ENCODE measurements at places on chromosomes 16 and 17.

DNA sequence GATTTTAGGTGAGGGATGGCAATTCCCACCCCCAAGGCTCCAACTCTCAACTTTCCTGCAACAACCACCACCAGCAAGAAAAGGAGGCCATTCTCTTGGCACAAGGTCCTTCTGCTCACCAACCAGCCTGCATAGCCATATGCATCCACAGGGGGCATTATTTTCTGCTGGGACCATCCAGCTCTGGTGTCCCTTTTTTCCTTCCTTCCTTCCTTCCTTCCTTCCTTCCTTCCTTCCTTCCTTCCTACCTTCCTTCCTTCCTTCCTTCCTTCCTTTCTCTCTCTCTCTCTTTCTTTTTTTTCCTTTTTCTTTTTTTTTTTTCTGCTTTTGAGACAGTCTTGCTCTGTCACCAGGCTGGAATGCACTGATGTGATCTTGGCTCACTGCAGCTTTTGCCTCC lies 21.1 kb upstream of the COX10 start:
- DNase-seq: peak; percentile 12

GRCh38 chr17:28961391-28961790 lies 10.1 kb upstream of the PHF12 start:
- DNase-seq: no peak

GRCh38 chr17:46774108-46774737 lies 44.3 kb downstream of the WNT3 start:
- DNase-seq: no peak

DNA sequence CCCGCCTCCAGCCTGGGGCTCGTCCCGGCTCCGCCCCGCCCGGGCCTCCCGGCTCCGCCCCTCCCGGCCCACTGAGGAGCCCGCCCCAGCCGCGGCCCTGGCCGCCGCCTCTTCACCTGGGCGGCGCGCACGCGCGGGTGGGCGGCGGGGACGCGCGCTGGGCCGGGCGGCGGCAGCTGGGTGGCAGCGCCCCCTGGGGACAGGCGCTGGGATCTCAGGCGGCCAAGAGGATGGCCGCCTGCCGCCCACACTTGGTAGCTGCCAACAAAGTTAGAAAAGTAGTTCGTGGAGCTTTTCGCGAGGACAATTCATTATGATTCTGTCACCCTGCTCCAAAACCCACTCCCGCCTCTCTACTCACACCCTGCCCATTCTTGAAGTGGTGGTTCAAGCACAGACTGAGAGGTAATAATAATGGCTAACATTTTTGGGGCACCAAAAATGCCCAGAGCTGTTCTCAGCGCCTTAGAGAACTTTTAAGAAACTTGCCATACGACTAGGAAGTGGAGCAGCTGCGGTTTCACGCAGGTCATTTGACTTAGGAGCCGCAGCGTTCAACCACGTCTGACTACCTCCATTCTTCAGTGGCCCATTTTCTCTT lies 340 bp upstream of the MYO1D start:
- peak; percentile 94 for DNase-seq

DNA sequence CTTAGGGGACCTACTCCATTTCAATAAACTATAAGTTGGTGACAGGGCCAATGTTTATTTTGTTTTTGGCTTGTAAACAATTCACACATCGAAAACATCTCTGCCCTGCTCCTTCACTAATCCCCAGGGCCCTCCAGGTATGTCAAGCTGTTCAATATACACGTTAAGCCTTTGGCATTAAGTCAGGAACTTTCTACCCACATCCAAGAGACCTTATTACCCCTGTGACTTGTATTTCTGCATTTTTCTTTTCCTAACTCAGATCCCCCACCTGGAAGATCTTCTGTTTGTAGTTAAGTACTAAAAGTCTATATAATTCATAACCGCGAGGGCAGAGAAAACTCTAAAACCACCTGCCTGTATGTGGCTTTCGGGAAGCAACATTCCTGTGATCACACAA lies 106.8 kb upstream of the AXIN2 start:
- no peak for DNase-seq

- DNase-seq: no peak
These were observed 7.7 kb upstream of the PECAM1 start for GRCh38 chr17:64398320-64398719.

DNA sequence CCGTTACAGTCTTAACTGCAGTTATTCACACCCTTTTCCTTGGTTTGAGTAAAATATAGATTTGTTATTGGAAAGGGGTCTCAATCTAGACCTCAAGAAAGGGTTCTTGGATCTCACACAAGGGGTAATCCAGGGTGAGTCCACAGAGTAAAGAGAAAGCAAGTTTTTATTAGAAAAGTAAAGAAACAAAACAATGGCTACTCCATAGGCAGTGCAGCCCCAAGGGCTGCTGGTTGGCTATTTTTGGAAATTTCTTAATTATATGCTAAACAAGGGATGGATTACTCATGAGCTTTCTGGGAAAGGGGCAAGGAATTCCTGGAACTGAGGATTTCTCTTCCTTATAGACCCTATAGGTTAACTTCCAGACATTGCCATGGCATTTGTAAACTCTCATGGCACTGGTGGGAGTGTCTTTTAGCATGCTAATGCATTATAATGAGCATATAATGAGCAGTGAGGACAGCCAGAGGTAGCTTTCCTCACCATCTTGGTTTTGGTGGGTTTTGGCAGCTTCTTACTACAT lies 24.5 kb upstream of the MILR1 start:
- no peak for DNase-seq

- DNase-seq: no peak
These were observed 38.8 kb downstream of the SCPEP1 start for GRCh38 chr17:57016764-57017116.

DNA sequence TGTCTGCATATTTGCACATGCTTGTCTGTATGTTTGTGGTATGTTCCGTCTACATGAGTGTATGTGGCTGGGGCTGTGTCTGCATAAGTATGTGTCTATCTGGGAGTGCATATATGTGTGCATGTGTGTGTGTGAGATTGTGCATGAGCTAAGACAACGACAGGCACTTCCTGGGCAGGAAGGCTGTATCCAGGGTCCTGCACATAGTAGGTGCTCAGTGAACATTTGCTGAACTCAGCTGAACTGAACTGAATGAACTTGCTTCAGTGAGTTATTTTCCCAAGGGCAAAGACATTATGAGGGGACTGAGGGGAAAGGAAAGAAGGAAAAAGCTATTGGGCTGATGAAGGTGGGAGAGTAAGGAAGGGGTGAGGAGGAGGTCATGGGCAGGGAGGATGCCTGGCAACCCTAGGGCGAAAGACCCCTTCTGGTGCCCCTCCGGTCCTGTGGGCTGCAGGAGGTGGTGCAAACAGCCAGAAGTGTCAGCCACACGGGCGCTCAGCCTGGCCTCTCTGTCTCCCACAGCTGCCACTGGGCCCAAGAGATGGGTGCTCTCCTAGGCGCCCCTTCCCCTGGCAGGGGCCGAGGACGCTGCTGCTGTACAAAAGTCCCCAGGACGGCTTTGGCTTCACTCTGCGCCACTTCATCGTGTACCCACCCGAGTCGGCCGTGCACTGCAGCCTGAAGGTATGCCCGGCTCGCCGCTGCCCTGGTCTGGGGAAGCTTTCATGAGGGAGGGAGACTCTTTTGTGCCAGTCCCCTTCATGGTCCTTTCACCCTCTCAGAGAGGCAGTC lies 29.5 kb downstream of the ARHGAP23 start:
- no peak for DNase-seq

DNA sequence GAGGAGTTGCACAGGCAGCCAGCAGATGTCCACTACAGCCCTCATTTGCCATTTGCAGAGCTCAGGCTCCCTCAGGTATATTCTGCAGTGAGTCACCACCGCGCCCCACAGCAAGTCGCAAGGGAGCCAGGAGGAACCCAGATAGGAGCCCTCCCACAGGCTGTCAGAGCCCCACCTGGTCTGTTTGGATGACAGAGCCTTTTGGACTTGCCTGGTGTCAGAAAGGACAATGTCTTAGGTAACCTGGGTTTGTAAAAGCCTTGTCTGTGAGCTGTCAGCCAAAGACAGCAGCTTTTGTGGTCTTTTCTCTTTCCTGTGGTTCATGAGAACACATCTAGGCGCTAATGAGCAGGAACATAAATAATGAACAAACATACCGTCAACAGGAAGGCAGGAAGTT lies 70.9 kb downstream of the GNAO1 start:
- DNase-seq: peak; percentile 72

DNA sequence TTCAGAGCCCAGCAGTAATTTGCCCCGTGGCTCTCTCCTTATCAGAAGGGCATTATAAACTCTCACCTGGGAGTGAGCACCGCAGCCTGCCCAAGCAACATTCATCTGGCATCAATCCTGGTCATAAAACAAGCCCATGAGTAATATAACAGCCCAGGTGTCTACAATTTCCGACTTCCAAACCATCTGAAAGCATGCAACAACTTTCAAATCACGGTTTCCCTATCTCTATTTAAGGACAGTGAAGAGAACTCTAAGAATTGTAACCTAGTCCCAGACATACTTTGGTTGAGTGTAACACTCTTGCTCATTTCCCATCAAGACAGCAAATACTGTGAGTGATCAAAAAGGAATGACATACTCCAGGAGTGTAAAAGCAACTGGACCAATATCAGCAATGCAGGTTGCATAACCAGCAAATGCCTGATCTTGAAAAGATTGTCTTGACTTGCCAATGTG lies 487.4 kb upstream of the SOX9 start:
- DNase-seq: no peak

- DNase-seq: no peak
These were observed 36.6 kb downstream of the KIAA0513 start for GRCh38 chr16:85064186-85064585.

DNA sequence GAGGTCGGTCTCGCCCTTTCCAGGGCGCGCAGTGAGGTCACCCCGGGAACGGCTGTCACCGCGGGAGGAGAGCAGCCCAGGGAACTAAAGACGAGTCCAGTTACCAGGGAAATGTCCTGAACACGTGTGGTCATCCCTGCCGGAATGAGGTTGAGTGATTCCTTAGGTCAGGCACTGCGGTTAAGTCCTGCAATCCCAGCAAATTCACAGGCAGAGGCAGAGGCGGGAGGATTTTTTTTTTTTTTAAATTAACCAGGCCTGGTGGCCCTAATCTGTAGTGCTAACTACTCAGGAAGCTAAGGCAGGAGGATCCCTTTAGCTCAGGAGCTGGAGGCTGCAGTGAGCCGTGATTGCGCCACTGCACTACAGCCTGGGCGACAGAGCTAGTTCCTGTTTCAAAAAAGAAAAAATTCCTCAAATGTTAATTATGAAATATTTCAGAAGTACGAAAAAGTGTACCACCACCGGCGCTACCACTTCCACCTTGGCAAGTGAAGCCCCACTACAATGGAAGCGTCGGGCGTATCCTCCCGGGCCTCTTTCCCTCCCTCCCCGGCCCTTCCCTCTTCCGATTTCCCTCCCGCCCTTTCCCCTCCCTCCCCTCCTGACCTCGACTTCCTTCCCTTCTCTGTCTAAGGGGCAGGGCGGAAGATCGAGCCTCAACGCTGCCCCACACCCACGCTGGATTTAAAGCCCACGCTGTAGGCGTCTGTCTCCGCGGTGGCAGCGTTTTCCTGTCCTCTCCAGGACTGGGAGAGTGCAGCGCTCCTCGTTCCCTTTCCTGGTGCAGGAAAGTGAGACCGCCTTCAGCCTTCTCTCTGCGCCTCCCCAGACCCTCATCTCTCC lies 27.3 kb downstream of the SLFN11 start:
- DNase-seq: peak; percentile 48

GRCh38 chr17:51869387-51869786 lies 289.1 kb downstream of the CA10 start:
- no peak for DNase-seq

GRCh38 chr16:87153326-87153725 lies 163.9 kb downstream of the C16orf95 start:
- no peak for DNase-seq

DNA sequence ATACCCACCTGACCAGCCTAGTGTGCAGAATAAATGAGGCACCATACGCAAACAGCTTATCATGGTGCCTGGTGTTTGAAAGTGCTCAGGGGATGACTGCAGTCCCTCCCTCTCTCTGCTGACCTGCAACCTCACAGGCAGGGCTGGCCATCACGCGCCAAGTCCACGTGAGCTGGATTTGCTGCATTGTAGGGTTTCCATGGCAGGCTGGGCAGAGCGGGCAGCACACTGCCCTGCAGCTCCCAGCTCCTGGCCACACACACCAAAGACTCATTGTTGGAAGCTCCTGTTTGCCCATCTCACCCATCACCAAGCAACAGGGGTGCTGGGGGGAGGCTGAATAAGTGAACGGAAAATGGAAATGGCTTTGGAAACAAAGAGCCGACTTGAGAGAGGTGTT lies 81.8 kb downstream of the IRX3 start:
- DNase-seq: no peak

DNA sequence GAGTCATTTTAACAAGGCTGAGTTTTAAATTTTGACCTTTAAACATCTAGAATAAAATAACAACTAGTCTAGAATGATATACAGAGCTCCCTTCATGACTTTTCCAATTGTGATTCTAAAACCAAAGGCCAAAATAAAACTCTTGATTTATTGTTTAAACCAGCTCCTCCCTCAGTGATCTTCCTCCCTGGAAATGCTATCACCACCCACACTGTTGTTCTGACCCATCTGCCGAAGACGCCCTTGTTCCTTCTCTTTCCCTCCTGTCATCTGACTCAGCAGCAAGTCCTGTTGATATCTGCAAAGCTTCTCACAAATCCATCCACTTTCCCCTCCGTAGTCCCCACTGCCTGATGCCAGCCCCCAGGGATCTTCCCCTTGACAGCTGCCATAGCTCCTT lies 231.6 kb upstream of the DYNLRB2 start:
- no peak for DNase-seq

GRCh38 chr17:77696151-77696720 lies 262.3 kb upstream of the TNRC6C start:
- DNase-seq: no peak

DNA sequence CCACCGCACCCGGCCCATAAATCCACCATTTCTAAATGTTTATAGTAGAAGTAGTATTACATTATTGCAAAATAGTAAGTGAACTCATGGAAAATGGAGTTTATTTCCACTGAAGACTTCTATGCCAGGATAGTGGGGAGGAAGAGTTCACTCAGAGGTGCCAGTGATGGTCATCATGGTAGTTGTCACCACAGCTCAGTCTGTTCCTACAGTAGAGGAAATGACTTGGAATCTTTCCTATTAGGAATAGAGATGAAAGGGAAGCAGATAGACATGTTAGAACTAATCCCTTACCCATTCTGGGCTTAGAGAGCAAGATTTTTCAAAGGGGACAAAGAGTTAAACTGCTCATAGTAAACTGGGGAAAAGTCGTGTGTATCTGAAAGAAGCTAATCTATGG lies 20.1 kb downstream of the MRPL45 start:
- DNase-seq: no peak

DNA sequence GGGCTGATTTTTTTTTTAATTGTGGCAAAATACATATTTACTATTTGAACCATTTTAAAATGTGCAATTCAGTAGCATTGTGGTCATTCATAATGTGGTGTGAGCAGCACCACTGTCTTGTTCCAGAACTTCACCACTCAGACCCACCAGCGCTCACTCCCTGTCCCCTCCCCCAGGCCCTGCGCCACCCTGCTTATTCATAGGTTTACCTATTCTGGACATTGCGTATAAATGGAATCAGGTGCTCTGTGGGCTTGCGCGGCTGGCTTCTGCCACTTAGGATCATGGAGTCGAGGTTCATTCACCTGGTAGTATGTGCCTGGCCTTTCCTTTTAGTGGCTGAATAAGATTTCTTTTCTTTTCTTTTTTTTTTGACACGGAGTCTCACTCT lies 59.4 kb downstream of the NT5M start:
- DNase-seq: no peak

- no peak for DNase-seq
These were observed 19.6 kb upstream of the COPRS start for GRCh38 chr17:31878703-31879073.
